ENCODE measurements at places on chromosomes 1 and 21.

DNA sequence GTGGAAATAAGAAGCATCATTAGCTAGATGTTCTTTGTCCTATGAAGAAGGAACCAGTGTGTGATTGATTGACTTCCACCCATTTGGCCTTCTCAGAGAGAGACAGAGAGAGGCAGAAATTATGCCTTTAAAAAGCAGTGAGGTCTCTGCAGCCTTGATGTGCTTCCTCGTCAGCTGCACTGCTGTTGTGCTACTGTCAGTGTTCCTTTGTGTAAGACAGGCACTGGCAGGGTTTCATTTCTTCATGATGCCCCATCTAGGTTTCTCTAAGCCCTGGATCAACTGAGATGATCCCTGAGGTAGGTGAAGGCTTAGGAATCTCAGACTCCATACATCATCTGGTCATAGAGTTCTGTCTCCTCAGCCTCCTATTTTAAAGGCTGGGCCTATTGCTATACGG lies 34.9 kb downstream of the GPR3 start:
- no peak for DNase-seq

DNA sequence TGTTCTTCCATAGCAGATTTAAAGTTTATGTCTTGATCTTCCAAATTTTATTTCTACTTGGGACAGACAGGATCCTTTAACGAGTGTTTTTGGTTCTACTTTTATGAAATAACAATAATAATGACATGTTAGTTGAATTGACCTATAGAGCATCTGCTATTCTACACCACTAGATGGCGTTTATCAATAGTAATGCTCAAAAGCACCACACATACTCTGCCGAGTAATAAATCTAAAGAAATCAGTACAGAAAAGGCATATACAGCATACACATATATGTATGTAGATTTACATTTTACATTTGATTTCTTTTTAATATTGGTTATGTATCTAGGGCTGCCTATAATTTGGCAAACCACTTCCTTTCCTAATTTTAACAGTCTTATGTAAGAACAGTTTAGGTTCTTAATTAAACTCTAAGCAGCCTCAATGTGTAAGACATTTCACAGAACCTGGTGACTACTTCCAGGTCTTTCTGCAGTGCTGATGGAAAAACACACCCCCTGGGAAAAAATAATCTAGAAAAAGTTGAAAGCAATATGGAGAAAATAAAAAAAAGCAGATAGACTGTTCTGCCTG lies 5.9 kb upstream of the SIPA1L2 start:
- peak; percentile 75 for DNase-seq

DNA sequence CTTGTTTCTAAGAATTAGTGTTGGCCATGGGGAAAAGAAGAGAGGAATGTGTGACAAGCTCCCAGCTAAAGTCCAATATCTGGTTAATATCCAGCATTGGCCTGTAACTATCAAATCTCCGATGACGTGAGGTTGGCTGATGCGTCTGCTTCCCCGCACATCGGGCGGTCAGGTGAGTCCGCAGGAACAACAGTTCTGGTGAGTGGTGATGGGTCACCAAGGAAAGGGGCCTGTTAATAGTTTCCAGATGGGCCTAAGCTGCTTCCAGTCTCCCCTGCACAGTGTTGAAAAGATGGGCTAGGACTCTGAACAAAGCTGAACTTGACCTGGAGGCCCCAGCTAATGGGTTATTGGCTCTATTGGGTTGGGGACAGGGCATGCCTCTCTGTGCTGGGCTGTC lies 193.1 kb upstream of the EDN2 start:
- no peak for DNase-seq

- no peak for DNase-seq
Observed at GRCh38 chr1:227728059-227728891, 6.8 kb downstream of the JMJD4 start.

GRCh38 chr1:169890761-169891538 lies 2.7 kb downstream of the SCYL3 start:
- DNase-seq: no peak

GRCh38 chr1:17148950-17149608 lies 29.8 kb upstream of the PADI2 start:
- DNase-seq: no peak

- DNase-seq: no peak
Observed at GRCh38 chr1:232548691-232549090, 81.2 kb downstream of the SIPA1L2 start.

DNA sequence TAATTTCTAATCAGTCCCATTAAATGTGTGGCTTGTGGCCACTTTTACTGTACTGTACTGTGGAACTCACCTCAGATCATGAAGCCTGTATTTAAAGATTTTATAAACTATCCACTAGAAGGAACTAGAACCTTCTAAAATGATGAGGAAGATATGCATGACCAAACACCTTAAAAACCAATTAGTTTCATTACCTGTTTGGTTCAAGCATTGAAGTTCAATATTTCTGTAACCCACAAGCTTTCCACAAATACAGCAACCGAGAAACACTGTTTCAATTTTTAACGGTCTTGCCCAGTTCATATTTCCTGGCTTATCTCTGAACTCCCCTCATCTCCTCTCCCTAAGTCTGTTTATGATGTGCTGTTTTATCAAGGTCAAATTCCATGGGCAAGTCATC lies 264.3 kb upstream of the PLD5 start:
- DNase-seq: no peak

DNA sequence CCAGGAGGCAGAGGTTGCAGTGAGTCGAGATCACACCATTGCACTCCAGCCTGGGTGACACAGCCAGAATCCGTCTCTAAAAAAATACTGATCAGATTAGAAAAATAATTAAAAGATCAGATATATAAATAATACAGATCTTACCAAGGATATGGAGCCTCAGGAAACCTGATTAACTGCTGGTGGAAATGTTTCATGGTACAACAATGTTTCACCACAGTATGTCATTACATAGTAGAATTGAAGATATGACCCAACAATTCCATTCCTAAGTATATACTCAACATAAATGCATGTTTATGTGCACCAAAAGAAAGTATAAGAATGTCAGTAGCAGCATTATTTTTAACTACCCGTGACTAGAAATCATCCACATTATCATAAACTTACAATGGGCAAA lies 41.7 kb downstream of the CD53 start:
- DNase-seq: no peak

DNA sequence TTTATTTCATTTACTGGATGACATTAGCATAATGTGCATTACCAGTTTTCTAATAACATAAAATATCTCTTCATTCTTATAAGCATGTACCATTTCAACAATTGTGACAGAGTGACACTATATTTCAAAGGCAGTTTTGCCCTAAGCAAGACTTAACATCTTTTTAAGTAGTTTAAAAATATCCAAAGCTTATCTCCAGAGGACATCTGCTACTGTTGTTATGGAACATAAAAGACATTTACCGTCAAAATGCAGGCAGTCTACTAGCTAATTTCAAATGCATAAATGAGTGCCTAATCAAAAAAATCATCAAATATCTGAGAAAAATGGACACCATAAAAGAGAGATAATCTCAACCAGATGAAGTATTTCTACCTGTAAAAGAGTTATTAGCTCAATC lies 782.4 kb upstream of the BRINP3 start:
- DNase-seq: no peak

DNA sequence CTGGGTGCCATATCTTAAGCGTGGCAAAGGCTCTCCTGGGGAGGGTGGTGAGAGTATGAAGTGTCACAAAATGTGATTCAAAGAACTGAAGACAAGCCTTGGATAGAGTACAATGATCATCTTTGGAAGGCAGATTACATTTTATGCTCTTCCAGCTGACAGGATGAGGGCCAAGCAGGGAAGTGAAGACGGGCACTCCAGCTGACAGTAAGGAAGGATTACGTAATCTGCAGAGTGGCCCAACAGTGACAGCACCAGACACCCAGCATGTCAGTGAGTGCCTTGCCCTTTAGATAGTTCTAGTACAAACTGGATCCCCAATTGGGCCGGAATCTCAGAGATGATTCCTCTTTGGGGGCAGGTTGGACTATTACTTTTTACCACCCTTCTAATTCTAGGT lies 52.7 kb downstream of the UBE2T start:
- no peak for DNase-seq

DNA sequence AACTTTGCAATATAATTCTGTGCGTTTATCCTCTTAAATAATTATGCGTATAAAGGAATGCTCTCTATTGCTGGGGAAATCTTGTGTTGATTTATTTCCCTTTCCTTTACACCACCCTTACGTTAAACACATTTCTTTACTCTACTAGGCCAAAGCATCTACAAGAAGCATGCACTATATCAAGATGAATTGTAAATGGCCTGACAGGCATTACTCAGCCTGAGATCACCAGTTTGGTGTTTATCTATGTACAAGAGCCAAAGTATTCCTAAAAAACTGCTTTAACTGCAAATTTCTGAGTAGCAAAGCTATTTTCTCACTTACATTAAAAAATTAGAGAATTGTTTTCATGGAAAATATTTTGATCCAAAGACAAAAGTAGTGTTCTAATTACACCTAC lies 114.8 kb downstream of the TYW3 start:
- DNase-seq: no peak

DNA sequence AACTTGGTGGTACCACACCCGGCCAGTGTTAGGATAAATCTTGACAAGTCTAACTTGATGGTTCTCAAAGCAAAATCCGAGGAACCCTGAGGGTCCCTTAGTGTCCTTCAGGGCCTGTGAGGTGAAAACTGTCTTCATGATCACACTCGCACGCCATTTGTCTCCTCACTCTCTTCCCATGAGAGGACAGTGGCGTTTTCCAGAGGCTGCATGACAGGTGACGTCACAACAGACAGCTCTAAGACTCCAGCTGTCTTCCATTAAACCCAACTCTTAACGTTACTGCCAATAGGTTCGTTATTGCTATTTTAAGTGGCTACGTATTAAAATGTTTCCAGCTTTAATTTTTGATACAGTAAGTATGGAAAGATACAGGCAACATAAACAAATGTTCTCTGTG lies 13.8 kb downstream of the CFAP74 start:
- no peak for DNase-seq

DNA sequence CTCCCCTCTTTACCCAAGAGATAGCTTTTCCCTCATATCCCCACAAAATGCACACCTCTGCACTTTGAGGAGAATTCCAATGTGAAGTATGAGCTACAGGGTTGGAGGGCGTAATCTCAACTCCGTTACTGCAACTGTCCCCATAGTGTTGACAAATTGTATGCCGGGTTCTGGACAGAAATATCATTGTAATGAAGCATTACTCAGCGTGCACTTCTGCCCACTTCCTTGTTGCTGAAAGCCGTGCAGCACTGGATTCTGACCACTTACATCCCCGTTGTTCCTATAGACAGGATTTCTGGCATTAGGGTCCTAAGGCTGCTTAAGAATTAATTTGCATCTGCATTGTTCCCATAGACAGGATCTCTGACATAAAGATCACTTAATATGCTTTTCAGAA lies 205.6 kb downstream of the RHOU start:
- peak; percentile 38 for DNase-seq

GRCh38 chr1:15177710-15178166 lies 24.2 kb downstream of the TMEM51 start:
- DNase-seq: no peak

GRCh38 chr1:19310720-19311502 lies 1.0 kb downstream of the AKR7A2 start:
- no peak for DNase-seq

GRCh38 chr1:18954270-18955071 lies 2.0 kb downstream of the IFFO2 start:
- DNase-seq: no peak

- peak; percentile 41 for DNase-seq
Observed at GRCh38 chr1:219460081-219460895, 152.6 kb downstream of the ZC3H11B start.

DNA sequence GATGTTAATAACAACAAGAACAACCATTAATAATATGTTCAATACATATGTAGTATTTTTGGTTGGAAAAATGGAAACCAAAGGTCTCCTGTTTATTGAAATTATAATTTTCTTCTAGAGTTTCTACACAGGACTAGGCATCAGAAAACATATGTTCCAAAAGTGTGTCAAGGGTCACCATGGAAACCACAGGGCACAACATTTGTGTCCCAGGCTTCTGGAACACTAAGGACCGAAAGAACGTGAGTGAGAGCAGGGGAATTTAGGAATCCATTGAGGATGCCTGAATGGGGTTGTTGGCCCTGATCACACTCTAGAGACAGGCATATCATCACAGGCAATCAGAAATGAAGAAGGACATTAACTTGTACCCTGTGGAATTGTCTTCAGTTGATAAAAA lies 7.5 kb upstream of the CDC14A start:
- no peak for DNase-seq

- no peak for DNase-seq
Observed at GRCh38 chr1:76833151-76833550, 34.1 kb upstream of the ST6GALNAC5 start.

DNA sequence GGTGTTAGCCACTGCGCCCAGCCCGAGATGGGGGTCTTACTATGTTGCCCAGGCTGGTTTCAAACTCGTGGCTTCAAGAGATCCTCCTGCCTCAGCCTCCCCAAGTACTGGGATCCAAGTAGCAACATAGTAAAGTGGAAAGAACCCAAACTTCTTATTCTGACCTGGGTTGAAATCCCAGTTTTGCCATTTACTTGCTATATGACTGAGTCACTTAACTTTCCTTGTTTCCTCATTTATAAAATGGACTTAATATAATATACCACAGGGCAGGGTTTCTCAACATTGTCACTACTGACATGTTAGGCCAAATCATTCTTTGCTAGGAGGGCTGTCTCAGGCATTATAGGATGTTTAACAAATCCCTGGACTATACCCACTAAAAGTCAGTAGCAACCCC lies 6.7 kb downstream of the PFDN2 start:
- DNase-seq: no peak

DNA sequence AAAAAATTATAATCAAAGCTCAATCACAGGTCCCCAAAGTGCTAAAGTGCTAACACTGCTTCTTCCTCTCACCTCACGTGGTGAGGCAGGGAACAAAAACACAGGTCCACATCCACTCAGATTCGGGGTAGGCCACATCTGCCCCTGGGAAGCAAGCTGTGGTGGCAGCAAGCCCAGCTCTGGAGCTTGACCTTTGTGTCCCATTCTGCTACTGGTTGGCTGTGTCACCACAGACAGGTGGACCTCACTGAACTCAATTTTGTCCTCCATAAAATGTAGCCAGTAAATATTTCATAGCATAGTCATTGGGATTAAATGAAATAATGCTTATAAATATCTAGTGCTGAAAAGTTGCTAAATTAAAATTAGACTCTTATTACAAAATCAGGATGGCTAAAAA lies 8.5 kb downstream of the AZIN2 start:
- no peak for DNase-seq

GRCh38 chr1:60149251-60149650 lies 75.7 kb upstream of the C1orf87 start:
- no peak for DNase-seq

- DNase-seq: no peak
Observed at GRCh38 chr1:26291433-26291832, 11.5 kb downstream of the SH3BGRL3 start.

DNA sequence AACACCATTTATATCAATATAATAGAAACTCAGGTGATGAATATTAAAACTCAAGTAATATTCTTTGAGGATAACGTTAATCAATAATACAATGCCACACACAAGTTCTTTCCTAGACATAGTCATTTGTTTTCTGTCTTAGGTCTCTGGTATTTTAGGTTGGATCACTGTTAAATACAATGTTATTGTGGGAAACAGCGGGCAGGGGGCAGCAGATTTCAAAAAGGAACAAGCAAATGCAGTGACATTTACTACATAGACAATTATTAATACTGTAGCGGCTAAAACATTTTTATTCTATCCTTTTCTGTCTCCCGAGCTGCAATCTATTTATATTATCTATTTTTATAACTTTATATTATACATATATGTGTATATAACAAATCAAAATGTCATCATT lies 186.4 kb upstream of the ZNHIT6 start:
- no peak for DNase-seq

- DNase-seq: no peak
Observed at GRCh38 chr1:168482106-168482505, 61.7 kb downstream of the XCL2 start.

- no peak for DNase-seq
Observed at GRCh38 chr1:181413195-181413815, 70.0 kb upstream of the CACNA1E start.

Measured in AML-193 (cell line).